Lung (tissue), 17 donors: ENCODE measurements at places on chromosomes 1 and 21. TPM values are rescaled to one million over a fixed set of nuclear protein-coding genes. Genes with fewer than 3 reads are reported as not detected.

Gene CLEC20A
- not detected for polyA plus RNA-seq

Gene PCNX2
- polyA plus RNA-seq = 2.5 TPM

Gene FGR
- 113 TPM for polyA plus RNA-seq

Gene GBP4
- 13.5 TPM for polyA plus RNA-seq

Gene ATAD3B
- polyA plus RNA-seq = 32.6 TPM

Gene HMGCS2
- polyA plus RNA-seq = not detected

Gene FAM72D
- 0.35 TPM for polyA plus RNA-seq

Gene LCE1A
- polyA plus RNA-seq = not detected

Gene S100B
- 6.0 TPM for polyA plus RNA-seq

Gene PRR9
- polyA plus RNA-seq = not detected

Gene TFAP2E
- 1.4 TPM for polyA plus RNA-seq

Gene MFSD2A
- polyA plus RNA-seq = 123 TPM

Gene PIK3CD
- 7.8 TPM for polyA plus RNA-seq
